ENCODE measurements at places on chromosomes 13 and 19. TPM values are rescaled to one million over a fixed set of nuclear protein-coding genes. Genes with fewer than 3 reads are reported as not detected.
A peak's percentile ranks its signal among the peaks of the same experiment; 100 is the strongest.

DNA sequence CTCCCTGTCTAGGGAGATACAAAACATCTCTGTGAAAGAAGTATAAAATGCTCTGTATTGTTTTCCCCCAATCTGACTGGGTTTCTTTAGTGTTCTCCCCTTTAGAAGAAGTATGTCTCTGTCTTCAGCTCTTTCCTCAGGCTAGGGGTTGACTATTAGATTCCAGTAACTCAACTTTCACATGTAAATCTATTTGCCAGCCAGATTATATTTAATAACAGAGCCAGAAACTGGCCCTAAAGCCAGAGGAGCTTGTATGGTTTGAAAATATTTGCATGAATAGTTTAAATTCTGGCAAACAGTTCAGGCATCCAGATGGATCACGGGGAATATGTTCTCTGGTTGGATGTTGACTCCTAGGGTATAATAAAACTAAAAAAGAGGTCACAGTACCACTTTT is 22.3 kb upstream of the CYSLTR2 start:
- no peak for DNase-seq

DNA sequence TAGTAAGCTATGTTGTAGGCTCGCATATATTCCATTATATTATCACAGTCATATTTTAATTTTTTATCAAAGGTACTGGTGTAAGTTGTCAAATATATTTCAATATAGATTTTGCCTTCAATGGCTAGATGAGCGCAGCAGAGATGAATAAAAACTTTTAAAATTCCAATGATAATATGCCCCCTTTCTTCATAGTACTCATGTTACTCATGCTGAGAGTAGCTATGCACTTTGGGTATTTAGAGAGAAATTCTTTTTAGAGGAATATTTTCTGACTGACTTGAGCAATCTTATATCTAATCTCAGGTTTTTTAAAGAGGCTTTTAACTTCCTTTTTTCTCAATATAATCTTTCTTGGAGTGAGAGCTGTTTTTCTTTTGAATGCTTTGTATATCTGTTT is 11.4 kb downstream of the ZNF254 start:
- no peak for DNase-seq

GRCh38 chr13:98854448-98854847 is 102.0 kb upstream of the SLC15A1 start:
- DNase-seq, result no peak

GRCh38 chr19:13834244-13835069 is 39.2 kb downstream of the ZSWIM4 start:
- DNase-seq, result no peak

DNA sequence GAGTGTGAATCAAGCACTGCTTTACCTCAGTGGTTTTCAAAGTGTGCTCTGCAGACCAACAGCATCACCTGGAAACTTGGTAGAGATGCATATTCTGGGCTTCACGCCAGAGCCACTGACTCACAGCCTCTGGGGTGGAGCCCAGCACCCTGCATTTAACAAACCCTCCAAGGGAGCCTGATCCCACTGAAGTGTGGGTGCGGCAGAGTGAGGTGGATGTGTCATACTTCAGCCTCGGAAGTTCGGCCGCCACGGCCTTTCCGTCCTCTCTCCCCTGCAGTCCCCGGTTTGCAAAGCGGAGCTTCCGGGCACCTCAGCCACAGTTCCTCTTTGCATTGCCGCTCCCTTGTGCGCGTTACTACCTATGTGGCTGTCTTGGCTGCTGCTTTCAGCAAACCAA is 33.3 kb upstream of the MICU2 start:
- DNase-seq, result peak; percentile 80

DNA sequence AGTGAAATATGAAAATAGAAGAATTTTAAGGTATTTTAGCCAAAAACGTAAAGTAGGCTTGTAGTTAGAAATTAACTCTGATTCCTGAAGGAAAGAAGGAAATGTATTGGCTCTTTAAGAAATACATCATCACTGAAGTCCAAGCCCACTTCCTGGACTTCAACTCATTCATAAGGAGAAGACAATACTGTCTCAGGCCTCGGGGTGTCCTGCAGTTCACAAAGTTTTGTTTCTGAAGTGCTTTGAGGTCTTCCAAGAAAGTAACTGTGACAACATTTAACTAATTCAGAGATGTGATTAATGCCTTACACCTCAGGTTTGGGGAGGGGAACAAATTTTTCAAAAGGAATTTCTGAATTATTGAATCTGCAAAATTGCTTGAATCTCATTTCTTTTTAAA is 65.8 kb upstream of the STARD13 start:
- DNase-seq, result no peak

- DNase-seq, result no peak
These were observed 1.2 kb upstream of the GAMT start for GRCh38 chr19:1402411-1403070.

DNA sequence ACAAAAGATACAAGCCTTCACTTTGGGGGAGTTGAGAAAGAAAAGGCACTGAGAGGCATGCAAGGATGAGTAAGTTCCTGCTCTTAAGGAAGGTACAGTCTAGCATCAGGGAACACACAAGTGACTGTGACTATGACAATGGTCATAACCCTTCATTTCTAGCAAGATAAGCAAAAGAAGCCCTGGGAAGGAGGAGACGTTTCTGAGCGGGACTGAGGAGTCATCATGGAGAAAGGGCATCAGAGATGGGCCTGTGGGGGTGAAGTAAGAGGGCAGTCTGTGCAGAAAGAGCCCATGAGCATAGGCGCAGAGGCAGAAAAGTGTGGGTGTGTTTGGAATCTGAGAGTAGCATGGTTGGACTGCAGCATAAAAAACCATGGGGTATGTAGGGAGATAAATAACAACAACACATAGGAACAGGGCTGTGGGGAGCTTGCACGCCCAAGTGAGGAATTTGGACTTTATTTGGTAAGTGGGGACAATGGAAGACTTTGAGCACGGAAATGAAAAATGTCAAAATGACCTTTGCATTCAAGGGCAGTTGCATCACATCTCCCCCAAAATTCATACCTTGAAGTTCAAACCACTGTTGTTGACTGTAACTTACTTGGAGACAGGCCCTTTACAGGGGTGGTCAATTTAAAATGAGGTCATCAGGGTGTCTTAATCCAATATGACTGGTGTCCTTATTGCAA is 86.7 kb downstream of the MBNL2 start:
- no peak for DNase-seq

GRCh38 chr13:107767119-107767518 is 448.2 kb downstream of the LIG4 start:
- no peak for DNase-seq

GRCh38 chr13:65499256-65499655 is 1730.9 kb downstream of the PCDH9 start:
- DNase-seq, result no peak

- DNase-seq, result no peak
These were observed 144.4 kb downstream of the DIAPH3 start for GRCh38 chr13:60019119-60019993.

- no peak for DNase-seq
These were observed 22.3 kb upstream of the STARD13 start for GRCh38 chr13:33307843-33308242.

- DNase-seq, result peak; percentile 61
These were observed at the start of gene BST2 for GRCh38 chr19:17405250-17406045. BST2 (minus strand) TSS chr19:17405630; CDS start chr19:17405575, 55 bp downstream.

GRCh38 chr13:36715841-36716240 is 42.0 kb downstream of the SERTM1 start:
- DNase-seq, result no peak

GRCh38 chr19:47697863-47698609 is 15.2 kb upstream of the EHD2 start:
- DNase-seq, result peak; percentile 81

DNA sequence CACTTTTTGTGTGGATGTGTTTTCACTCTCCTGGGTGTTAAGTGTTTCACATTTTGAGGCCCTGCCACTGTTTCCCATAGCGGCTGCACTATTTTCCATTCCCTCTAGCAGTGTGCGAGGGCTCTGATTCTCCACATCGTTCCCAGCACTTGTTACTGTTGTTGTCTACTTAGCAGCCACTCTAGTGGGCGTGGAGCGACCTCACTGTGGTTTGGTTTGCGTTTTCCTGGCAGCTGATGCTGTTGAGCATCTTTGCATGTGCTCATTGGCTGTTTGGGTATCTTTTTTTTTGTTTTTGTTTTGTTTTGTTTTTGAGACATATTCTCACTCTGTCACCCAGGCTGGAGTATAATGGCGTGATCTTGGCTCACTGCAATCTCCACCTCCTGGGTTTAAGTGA is 14.4 kb downstream of the NAXD start:
- no peak for DNase-seq

GRCh38 chr13:41286370-41286769 is 23.0 kb upstream of the MTRF1 start:
- no peak for DNase-seq

DNA sequence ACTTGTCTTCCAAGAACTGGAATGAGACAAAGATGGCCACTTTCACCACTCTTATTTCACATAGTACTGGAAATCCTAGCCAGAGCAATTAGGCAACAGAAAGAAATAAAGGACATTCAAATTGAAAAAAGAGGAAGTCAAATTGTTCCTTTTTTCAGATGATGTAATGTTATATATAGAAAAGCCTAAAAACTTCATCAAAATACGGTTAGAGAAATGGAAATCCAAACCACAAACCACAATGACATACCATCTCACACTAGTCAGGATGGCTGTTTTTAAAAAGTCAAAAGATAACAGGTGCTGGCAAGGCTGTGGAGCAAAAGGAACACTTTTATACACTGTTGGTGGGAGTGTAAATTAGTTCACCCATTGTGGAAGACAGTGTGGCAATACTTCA is 113.3 kb upstream of the SPRY2 start:
- no peak for DNase-seq

- no peak for DNase-seq
These were observed 73.1 kb downstream of the FLT1 start for GRCh38 chr13:28421676-28422410.

DNA sequence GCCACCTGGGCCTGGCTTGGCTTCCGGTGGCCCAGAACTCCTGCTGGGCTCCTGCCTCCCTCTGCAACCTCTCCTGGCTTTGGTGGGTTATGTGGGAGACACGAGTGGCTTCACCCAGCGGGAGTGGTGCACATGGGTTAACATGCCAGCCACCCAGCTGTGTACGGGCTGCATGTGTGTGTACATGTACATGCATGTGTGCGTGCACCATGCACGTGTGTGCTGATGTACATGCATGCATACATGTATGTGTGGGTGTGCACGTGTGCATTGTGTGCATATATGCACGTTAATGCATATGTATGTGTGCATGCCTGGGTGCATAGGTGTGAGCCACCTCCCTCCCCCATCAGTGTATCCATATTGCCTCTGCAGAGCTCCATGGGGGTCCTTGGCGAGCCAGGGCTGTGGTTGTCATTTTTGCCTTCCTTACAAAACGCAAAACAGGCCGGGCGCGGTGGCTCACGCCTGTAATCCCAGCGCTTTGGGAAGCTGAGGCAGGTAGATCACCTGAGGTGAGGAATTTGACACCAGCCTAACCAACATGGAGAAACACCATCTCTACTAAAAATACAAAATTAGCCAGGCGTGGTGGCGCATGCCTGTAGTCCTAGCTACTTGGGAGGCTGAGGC is 12.5 kb downstream of the GNA11 start:
- DNase-seq, result no peak

DNA sequence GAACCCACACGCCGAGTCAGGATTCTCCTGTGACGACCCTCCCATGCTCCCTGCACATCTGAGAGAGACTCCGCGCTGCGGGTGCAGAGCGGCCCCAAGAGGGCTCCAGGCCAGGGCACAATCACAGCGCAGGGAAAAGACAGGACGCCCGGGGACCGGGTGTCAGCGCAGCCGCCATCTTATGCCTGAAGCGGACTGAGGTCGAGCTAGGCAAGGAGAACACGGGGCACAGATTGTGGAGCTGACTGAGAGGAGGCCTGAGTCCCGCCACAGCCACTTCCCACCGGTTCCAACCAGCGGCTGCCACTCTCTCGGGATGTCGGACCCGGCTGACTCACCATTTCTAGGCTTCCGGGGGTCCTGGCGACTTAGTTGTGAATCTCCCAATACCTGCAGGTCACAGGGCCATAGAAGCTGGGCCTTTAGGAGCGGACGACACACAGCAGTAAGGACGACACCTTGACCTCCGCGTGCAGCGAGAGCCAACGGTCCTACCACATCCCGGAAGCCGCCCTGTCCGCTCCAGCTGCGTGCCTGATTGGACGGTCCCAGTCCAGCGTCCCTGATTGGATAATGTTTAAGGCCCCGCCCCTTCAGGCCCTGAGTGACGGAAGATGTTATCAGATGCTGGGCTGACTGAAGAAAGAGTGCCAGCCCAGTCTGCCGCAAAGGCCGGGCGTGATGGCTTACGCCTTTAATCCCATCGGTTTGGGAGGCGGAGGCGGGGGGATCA is at the start of gene ZNF728:
Gene ZNF728 (minus strand): TSS at position 487 of the 733 bp plus-strand sequence. CDS start 146 bp downstream, at position 341.
- peak; percentile 80 for DNase-seq

GRCh38 chr13:78409172-78409571 is 194.2 kb downstream of the POU4F1 start:
- no peak for DNase-seq

- no peak for DNase-seq
These were observed 363.2 kb downstream of the GPC6 start for GRCh38 chr13:93589788-93590187.

DNA sequence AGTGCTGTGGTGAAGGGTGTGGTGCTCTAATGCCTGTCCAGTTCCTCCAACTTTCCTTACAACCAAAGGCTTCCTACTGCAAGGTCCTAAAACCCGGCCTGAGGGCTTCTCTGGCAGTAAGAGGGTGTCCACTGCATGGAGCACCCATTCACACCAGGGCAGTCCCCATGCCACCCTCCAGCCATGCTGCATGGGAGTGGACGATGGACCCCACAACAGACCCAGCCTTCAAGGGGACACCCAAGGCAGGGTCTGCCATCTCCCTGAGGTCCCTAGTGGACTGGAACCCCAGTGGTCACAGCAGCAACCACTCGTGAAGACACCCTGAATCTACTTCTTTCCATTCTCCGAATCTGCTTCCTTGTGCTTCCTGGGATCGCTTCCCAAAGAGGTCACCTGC is 117.6 kb upstream of the SOX1 start:
- no peak for DNase-seq

DNA sequence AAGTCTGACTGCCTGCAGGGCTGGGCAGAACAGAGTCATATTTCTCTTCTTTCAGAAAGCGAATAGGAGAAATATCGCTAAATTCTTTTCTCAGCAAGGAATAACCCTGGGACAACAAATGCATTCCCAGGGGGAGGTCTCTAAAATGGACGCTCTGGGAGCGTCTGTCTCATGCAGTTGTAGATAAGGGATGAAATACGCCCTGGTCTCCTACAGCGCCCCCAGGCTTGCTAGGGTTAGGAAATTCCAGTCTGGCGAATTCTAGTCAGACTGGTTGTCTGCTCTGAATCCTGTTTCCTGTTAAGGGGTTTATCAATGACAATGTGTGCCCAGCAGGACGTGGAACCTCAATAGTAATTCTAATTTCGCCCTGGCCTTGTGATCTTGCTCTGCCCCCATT is 1214.1 kb downstream of the DIAPH3 start:
- DNase-seq, result no peak

GRCh38 chr19:11339254-11340098 is at the start of gene RAB3D:
RAB3D (minus strand) TSS chr19:11339657; CDS start chr19:11337399, 2,258 bp downstream.
- peak; percentile 96 for DNase-seq

Gene TFDP1
- 54.9 TPM for total RNA-seq

Gene HSD11B1L
- 2.8 TPM for total RNA-seq

Gene DKKL1
- 0.62 TPM for total RNA-seq

Gene VSTM1
- not detected for total RNA-seq

Gene ADGRE2
- total RNA-seq, result 10.3 TPM

Gene ALG5
- 40.7 TPM for total RNA-seq

Gene NLRP4
- total RNA-seq, result not detected

Gene GJB2
- total RNA-seq, result 4.9 TPM

Gene EDDM13
- not detected for total RNA-seq

Gene ADGRE3
- not detected for total RNA-seq

Gene FPR2
- 0.89 TPM for total RNA-seq

Gene ADAMTSL5
- total RNA-seq, result 12.5 TPM
